CD14-positive monocyte (primary cell): ENCODE measurements at places on chromosomes 6 and 20.
A peak's percentile ranks its signal among the peaks of the same experiment; 100 is the strongest.

DNA sequence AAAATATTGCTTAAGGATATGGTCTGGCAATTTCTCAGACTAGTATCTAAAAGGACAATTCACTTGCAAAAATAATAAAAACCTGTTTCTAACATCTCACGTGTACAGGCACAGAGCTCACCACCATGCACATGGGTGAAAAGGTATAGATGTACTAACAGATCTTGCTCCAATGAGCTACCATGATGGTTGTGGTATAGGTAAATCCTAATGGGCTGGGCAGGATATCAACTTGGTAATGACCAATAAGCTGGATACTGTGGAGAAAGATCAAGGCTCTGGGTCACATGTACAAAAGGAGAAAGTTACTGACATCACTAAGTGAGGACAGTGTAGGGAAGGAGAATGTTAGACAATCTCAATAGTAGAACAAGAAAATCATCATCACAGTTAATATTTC lies 111.0 kb upstream of the NUP153 start:
- DNase-seq: no peak

DNA sequence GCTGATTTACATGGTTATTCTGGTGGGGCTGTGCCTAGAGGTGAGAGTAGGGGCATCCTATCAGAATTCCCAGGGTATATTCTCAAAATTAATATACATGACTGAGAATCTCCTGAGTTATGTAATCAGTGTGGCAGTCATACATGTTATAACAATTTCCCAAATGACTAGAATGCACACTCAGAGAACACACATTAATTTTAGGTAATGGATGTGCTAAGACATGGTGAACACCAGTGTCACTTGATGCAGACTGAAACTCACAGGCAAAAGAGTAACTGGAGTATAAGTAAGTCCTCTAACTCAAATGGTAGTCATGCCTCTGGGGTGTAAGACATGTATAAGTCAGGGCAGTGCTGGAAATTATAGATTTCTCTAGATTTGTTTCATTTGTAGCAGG lies 1198.4 kb upstream of the CITED2 start:
- no peak for DNase-seq

DNA sequence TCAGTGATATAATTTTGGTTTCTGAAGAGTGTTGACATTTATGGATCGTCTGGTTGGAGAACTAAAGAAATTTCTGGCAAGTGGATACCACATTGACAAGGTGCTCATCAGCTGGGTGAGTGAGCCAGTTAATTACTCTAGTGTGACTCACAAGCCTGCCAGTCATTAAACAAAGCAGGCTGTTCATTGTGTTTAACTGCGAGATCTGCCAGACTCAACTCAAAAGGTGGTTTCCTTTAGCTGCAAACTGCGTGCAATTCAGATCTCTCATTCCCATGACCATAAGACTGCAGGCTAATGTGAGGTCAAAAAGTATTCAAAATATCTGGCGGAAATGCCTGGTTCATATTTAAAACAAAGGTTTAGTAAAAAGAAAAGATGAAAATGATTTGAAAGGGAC lies 32.5 kb upstream of the IYD start:
- no peak for DNase-seq

DNA sequence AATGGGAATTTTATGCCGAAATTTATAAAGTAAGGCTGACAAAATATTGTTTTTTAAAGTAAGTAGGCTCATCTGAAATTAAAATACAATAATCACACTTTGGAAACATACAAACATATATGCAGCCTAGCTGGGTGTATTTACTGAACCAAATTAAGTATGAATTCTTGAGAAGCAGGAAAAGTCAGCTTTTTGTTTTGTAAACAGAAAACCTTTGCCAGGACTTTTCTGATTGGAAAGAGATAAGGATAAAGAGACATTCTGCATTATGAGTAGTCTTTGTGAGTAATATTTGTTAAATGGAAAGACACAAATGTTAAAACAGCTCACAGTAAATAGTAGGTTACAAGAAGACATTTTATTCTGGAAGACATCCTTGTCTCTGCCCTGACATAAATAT lies 1380.8 kb downstream of the GRIK2 start:
- no peak for DNase-seq

GRCh38 chr6:166763606-166764472 lies 136.8 kb upstream of the RPS6KA2 start:
- DNase-seq: no peak

DNA sequence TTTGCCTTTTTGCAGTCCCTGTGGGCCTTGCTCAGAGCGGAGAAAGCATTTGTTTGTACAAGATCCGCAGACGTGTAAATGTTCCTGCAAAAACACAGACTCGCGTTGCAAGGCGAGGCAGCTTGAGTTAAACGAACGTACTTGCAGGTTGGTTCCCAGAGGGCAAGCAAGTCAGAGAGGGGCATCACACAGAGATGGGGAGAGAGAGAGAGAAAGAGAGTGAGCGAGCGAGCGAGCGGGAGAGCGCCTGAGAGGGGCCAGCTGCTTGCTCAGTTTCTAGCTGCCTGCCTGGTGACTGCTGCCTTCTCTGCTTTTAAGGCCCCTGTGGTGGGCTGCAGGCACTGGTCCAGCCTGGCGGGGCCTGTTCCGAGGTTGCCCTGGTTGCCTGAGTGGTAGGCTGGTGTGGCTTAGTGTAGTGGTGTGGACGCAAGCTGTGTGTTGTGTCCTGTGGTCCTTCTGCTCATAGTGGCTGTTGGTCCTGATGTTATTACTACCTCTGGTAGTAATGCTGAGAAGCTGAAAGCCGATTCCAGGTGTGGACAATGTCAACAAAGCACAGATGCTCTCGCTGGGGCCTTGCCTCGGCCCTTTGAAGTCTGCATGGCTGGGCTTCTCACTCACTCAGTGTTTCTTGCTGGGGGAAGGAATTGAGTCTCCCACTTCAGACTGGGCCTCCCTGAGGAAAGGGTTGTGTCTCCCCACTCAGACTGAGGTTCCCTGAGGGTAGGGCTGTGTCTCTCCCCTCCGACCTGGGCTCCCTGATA lies 12.1 kb downstream of the VEGFA start:
- DNase-seq: no peak

DNA sequence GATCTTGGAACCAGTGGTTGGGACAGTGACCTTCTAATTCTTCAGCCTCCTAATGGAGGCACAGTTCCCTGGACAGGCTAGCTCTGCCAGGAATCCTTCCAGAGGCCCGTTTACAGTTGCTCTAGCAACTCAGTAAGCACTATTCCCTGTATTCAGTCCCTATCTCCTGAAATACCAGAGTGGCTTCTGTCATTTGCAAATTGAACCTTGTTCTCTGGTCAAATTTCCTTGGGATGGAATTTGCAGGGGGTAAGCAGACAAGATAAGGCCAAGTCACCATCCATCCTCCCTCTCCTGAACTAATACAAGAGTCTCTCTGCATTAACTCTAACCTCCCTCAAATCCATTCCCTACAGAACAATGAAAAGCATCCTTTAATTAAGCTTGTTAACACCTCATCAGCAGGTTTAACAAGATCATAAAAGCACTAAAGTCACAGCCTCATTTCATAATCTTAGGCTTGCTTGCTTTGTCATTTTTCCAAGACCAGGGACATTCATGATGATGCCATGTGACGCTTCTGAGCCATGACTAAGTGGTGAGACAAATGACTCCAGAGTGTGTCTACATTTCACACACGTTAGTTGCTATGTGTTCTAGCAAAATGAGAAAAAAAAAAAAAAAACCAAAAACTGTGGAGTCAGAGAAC lies 37.1 kb downstream of the SLC22A23 start:
- no peak for DNase-seq

- DNase-seq: no peak
Observed at GRCh38 chr20:52943185-52943841, 28.8 kb upstream of the TSHZ2 start.

DNA sequence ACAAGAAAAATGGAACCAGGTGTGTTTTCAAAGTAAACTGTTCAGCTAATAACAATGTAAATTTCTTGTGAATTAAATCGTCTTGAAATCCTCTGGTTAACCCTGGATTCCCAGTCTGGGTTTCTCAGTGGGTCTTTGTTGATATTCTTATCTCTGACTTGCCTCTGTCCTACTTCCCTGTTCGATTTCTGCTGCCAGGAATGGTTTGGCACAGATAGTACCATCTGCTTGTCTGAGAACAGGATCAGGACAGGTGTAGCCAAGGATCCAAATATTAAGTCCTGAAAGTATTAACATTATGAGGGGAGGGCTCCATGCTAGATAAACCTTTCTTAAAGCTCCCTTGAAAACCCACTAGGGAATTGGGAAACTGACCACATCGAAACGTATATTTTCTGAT lies 30.1 kb downstream of the ARFGEF2 start:
- no peak for DNase-seq

GRCh38 chr6:33136310-33136900 lies 55.9 kb downstream of the COL11A2 start:
- no peak for DNase-seq

DNA sequence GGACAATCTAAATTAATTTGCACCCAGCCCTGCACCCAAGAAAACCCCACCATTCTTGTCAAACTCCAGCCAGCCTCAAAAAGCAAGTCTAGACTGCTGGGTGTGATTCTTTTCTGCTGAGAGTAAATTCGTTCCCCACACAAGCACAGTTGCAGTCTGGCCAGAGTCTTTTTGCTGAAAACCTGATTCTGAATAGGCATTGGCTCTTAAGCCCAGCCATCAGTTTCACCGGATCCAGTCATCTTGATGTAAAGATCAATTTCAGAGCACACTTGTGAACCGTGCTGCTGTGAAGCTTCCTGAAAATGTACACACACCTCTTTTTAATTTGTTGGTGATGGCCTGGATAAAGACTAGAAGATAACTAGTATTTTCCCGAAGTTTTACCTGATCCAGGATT lies 159.4 kb upstream of the GGTLC1 start:
- no peak for DNase-seq

GRCh38 chr6:120378582-120379220 lies 955.6 kb downstream of the TBC1D32 start:
- no peak for DNase-seq

DNA sequence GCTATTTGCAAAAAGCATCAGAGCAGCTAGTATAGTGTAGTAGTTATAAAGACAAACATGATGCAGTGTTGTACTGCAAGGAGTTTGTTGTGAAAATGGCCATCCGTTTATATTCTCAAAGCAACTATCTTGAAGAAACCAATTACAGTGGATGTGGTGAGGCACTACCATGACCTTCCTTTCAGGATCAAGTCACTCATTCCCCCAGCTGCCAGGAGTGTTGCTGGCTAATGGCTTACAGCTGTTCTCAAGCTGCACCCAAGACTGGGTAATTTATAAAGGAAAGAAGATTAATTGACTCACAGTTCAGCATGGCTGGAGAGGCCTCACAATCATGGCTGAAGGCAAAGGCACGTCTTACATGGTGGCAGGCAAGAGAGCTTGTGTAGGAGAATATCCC lies 29.0 kb downstream of the ADGRF4 start:
- DNase-seq: no peak

- DNase-seq: no peak
Observed at GRCh38 chr20:42261766-42262270, 643.6 kb upstream of the CHD6 start.

GRCh38 chr20:45408646-45409213 lies 641 bp downstream of the DBNDD2 start:
- DNase-seq: peak; percentile 60

DNA sequence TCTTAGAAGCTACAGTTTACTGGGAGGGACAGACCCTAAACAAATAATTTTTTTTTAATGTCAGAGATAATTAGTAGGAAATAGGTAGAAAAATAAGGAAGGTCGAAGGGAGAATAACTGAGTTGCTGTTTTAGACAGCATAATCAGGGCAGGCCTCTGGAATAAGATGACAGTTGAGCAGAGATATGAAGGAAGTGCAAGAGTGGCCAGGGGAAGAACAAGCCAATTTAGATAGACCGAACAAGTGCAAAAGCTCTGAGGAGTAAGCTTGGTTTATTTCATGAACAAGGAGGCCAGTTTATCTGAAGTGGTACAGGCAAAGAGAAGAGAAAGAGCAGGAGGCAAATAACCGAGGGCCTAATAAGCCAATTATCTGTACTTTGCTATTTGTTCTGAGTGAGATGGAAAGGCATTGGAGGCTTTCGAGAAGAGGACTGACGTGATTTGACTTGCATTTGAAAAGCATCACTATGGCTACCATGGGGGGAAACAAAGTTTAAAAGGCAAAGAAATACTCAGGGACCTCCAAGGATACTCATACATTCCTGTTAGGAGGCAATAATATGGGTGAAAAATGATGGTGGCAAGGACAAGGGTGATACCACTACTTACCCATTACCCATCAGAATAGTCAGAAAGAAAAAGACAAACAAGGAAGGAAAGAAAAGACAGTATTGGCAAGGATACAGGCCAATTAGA lies 19.7 kb downstream of the PROCR start:
- DNase-seq: no peak

DNA sequence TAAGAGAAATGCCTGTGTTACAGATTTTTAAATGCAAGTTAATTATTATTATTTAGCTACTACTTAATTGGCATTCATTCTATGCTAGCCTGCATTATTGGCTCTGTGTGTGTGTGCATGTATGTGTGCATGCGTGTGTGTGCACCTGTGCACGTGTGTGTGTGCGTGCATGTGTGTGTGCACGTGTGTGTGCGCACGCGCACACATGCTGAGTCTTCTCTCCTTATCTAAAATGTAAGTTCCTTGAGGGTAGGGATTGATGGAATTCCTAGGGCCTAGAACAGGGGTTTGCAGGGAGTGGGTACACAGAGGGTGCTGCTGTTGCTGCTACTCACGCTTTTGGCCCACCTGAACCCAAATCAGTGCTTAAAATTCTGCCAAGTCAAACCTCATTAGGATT lies 43.8 kb upstream of the NEDD9 start:
- DNase-seq: no peak

- no peak for DNase-seq
Observed at GRCh38 chr6:41022294-41022693, 16.7 kb downstream of the UNC5CL start.

- no peak for DNase-seq
Observed at GRCh38 chr6:79167931-79168694, 66.4 kb downstream of the HMGN3 start.

DNA sequence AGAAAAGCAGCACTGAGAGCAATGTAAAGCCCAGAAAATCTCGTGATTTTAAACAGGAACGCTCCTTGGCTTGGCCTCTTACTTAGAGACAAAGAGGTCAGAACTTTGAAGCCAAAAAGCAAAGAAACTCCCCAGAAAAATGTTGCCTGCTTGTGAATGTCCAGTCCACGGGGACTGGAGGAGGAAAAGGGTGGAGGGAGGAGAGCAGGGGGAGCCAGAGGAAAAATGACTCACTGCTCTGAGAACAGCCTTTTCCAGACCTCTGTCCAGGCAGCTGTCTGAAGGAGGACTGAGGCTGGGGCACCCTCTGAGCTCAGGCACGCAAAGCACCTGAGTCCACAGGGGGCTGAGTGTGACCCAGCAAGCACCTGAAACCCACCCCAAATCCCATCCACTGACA lies 64.7 kb downstream of the TRAM2 start:
- DNase-seq: no peak

- DNase-seq: no peak
Observed at GRCh38 chr6:14584450-14584849, 466.9 kb downstream of the CD83 start.

GRCh38 chr6:151060096-151060765 lies 179.5 kb upstream of the AKAP12 start:
- DNase-seq: peak; percentile 46

GRCh38 chr20:1926237-1926636 lies 31.0 kb downstream of the SIRPA start:
- no peak for DNase-seq
